ENCODE measurements at places on chromosomes 2 and 18.

- no peak for DNase-seq
These were observed 345.0 kb upstream of the ACVR2A start for GRCh38 chr2:147499785-147500184.

DNA sequence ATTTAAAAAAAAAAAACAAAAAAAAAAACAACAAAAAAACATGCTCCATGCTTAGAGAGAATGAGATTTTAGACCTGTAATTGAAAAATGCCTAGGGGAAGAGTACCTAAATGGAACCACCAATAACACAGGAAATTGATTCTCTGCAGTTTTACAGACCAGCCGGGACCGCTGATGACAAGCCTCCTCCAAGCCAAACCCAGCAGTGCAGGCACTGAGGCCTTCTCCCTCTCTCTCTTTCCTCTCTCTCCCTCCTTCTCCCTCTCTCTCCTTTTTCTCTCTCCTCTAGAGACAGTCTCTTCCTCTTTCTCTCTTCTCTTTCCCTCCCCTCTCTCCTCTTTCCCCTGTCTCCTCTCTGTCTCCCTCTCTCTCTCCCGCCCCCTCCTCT is 228.8 kb upstream of the COPS8 start:
- DNase-seq = no peak

DNA sequence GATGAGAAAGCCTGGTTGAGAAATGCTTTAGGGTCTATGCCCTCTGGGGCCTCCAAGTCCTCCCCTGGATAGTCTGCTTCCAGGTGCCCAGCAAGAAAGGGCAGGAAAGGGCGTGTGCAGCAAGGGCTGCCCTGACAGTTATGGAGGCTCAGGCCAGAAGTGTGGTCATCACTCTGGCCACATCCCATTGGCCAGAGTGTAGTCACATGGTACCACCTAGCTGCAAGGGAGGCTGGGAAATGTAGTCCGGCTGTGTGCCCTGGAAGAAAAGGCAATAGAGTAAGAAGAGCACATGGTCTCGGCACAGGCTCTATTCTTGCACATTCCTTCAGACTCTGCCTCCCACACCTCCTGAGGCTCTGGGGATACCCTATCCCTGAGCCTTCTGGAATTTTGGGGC is 35.7 kb downstream of the ODC1 start:
- DNase-seq = no peak

- DNase-seq = no peak
These were observed 180.2 kb upstream of the DOK6 start for GRCh38 chr18:69220529-69220928.

DNA sequence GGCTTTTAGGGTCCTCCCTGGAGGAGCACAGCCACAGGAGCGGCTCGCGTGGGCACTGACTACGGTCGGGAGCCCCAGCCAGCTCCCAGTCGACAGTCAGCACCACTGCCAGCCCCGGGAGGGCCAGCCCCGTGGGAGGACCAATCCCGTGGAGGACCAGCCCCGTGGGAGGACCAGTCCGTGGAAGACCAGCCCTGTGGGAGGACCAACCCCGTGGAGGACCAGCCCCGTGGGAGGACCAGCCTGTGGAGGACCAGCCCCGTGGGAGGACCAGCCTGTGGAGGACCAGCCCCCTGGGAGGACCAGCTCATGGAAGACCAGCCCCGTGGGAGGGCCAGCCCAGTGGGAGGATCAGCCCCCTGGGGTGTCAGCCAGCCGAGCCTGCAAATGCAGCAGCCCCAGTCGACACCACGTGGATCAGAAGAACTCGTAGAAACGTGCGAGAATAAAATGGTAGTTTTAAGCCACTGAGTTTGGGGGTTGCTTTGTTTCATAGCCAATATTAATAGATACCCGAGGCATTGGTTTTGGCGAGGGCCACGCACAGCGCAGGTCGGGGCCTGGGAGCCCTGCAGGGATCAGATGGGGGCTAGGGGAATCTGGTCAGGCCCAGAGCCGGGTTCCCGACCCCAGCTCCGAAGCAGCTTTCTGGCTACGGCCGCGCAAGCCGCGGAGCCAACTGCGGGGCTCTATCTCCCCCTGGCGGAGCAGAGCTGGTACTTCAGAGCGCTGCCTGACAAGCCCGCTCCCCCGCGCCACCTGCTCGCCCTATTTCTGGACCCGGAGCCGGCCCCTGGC is 73.0 kb downstream of the TEX51 start:
- peak; percentile 89 for DNase-seq

DNA sequence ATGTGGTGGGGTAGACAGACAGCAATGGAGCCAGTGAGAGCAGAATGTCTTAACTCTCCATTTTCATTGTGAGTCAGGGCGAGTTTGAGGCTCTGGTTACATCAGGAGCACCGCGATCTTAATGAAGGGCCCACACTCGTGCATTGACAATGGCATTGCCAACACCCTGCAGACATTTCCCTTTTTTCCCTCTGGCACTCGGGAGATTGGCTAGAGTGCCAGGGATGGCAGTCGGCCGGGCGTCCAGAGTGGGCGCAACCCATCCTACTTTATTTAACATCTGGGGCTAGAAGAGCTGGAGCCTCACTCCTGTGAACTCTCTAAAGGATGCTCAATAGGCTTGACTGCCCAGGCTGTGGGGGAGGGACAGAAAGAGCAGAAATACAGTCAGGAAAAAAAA is 9.7 kb downstream of the PROKR1 start:
- no peak for DNase-seq

All from GM12891 (cell line).